Sigmoid colon (tissue), 7 donors: ENCODE measurements at places on chromosomes 1 and 21. TPM values are rescaled to one million over a fixed set of nuclear protein-coding genes. Genes with fewer than 3 reads are reported as not detected.
A peak's percentile ranks its signal among the peaks of the same experiment; 100 is the strongest.

The TAL1 gene
- polyA plus RNA-seq = 1.4 TPM

DNA sequence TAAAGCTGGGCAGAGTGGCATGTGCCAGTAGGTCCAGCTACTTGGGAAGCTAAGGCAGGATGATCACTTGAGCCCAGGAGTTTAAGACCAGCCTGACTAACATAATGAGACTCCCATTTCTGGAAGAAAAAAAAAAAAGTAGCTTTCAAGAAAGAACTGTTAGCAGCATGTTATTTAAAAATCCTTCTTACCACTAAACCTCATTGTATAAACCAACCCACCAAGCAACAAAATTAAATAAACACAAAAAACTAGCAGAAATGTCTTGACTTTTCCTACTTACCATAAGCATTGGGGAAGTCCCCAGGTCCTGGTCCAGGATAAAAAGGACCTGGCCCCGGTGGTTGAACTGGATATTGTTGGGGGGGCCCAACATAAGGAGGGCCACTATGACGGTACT lies 192.9 kb upstream of the HP1BP3 start:
- DNase-seq = no peak

The MAP3K21 gene
- polyA plus RNA-seq = 7.9 TPM

GRCh38 chr21:42653231-42654061 lies at the start of gene PDE9A:
Gene PDE9A (plus strand): TSS chr21:42653621. CDS start chr21:42653815, 194 bp downstream.
- no peak for DNase-seq

GRCh38 chr1:21368515-21369289 lies 71.2 kb upstream of the NBPF3 start:
- peak; percentile 92 for DNase-seq

- no peak for DNase-seq
Measured at GRCh38 chr1:82125119-82125518, 324.4 kb downstream of the ADGRL2 start.

The NOS1AP gene
- polyA plus RNA-seq = 1.2 TPM

GRCh38 chr1:228770779-228771223 lies 35.5 kb downstream of the RHOU start:
- no peak for DNase-seq

The PCP4 gene
- not detected for polyA plus RNA-seq

DNA sequence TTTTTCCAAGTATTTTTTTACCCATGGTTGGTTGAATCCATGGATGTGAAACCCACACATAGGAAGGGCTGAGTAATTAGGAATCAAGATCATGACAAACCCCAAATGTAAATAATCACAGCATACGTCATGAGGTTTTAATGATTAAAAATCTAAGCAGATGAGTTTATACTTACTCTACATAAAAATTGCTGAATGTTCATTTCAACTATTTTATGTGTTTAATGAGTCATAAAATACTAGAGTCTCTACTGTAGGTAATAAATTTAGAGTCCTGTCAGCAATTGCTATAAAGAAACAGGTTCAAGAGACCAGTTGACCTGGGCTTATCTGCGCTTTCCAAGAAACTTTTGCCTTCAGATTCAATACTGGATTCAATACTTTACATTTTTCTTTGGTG lies 18.2 kb downstream of the CTH start:
- DNase-seq = no peak

- peak; percentile 77 for DNase-seq
Measured at GRCh38 chr1:44030605-44031251, 534 bp downstream of the SLC6A9 start.

The TNNI3K gene
- polyA plus RNA-seq = not detected

DNA sequence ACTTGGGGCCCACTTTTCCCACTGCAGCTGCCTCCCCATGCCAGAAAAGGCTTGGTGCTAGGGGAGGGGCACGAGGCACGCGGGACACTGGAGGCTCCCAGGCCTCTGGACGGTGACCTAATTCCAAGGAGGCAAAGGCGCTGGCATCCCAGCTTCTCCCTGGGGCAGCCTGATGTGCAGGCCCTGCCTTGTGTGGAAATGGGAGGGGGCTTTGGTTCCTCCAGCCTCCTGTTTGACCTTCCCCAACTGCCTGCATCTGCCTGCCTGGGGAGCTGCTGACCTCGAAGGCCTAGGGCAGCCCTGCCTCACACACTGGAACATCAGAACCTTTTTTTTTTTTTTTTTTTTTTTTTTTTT lies 39.9 kb downstream of the KIAA1614 start:
- peak; percentile 59 for DNase-seq

DNA sequence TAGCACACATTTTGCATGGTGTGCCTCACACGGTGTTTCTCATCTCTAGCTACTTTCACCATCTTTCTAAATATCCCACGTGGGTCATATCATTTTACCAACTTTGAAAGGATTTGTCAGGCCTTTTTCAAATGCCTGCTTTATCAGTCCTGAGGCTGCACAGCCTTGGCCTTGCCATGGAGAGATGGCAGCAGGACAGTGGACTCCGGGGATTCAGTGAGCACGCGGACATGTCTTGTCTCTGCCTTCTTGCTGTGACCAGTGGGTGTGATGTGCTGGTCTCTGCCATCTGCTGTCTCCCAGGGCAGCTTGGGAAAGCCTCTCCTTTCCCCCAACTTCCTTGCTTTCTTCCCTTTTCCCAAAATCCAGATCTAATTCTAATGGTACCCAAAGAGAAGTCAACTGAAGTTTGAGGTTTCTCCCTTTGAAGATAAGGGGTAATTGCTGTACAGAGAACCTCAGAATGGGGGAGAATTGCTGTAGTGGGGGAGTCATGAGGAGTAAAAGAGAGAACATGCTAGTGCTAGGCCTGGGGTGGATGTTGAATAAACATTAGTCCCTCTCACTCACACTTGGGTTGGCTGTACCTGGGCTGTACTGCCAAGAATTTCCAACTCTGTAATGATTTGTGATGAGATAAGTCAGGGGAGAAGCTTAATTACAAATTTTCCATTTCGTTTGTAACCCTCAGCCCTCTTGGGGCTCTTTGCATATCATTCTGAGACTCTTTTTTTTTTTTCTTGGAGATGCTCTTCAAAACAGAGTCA lies 99.5 kb downstream of the GALNT2 start:
- DNase-seq = no peak

GRCh38 chr21:14206222-14206621 lies 4.5 kb downstream of the LIPI start:
- no peak for DNase-seq

- DNase-seq = no peak
Measured at GRCh38 chr1:75732703-75733102, 8.2 kb downstream of the ACADM start.

DNA sequence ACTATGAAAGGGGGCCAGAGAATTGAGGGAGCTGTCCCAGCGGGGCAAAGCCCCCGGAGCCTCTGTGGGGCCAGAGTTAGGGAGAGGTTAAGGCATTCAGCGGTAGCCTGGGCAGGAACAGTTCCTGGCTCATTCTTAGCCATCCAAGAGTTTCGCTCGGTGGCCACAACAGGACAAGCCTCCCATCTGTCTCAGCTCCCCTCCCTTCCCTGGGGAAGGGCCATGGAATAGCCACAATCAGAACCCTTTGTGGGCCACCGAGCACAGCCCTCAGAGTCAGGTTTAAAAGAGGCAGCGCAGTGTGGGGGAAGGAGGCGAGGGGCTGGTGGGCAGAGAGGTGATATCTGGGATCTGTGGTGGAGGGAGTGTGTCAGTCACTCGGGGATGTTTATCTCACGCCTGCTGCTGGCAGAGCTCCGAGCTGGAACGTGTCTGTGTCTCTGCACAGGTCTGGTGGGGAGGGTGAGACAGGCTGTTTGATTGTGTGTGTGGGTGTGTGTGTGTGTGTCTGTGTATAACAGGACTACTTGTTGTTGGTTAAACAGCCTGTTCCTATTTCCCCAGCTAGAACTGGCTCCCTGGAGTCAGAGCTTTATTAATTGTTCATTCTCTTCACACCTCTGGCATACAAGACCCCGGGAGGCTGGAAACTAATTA lies 49.6 kb upstream of the GOLT1A start:
- DNase-seq = peak; percentile 78

The TDRD5 gene
- 0.69 TPM for polyA plus RNA-seq

- DNase-seq = no peak
Measured at GRCh38 chr1:10185759-10186158, 24.6 kb upstream of the KIF1B start.

The FASLG gene
- polyA plus RNA-seq = not detected

The LCE1F gene
- not detected for polyA plus RNA-seq

DNA sequence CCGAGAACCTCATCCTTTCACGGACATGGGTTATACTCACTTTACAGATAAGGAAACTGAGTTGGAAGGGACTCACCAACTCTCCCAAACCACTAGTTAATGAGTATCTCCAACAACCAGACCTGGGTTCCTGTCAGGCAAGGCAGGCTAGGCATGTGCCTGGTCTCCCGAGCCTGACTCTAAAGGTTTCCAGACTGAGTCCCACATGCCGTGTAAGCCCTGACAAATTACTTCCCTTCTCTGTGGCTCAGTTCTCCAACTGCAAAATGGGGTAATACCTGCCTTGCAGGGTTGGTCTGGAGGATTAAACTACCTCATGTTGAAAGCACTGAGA lies 34.3 kb downstream of the SSBP3 start:
- DNase-seq = no peak

GRCh38 chr1:59156526-59157199 lies 140.2 kb upstream of the FGGY start:
- DNase-seq = no peak

The LCE1B gene
- not detected for polyA plus RNA-seq

The CACYBP gene
- 75.7 TPM for polyA plus RNA-seq

GRCh38 chr1:117815926-117816325 lies 113.5 kb downstream of the GDAP2 start:
- no peak for DNase-seq

The CCDC185 gene
- polyA plus RNA-seq = not detected

GRCh38 chr1:181310560-181310959 lies 172.8 kb upstream of the CACNA1E start:
- DNase-seq = no peak
